NCI-H2081 treated with DMSO at 0.1 percent for 48 hours (cell line): ENCODE measurements at places on chromosomes 16 and 17.

DNA sequence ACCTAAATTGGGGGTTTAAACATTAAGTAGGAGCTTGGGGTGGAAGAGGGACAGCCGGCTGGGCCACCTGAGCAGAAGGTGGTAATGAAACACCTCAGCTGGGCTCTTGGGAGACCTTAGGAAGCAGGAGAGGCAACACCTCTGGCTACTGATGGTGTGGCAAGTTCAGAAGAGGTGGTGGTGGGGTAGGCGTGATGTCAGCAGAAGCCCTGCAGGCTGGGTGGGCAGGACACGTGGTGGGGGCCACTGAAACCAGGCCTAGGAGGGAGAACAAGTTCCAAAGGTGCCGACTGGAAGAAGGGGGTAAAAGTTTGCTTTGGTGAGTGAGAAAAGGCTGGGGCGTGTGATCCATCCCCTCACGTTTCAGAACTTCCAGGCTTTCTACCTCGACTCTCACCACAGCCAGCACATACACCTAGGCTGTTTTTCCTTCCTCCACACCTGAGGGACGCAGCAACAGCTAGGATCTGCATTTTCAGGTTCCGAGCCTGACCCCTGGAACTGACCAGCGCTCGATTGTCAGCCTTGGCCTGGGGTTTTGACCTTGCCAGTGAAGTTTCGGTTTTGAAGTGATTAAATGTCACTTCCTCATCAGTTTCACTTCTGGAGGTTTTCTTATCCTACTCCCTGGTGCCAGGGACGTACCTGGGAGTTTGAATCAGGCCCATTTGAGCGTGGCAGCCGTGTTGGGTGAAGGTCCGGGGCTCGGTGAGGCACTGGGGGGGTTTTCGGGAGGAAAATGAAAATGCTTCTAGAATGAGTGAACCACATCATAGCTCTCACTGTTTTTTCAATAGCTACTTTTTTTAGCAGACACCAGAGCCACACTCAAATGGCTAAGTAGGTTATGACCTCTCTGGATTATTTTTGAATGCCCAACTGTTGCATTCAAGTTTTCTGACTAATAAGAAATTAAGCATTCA lies 10.0 kb downstream of the SNN start:
- DNase-seq = no peak

- no peak for DNase-seq
Observed at GRCh38 chr17:7843257-7843535, 9.2 kb downstream of the KDM6B start.

DNA sequence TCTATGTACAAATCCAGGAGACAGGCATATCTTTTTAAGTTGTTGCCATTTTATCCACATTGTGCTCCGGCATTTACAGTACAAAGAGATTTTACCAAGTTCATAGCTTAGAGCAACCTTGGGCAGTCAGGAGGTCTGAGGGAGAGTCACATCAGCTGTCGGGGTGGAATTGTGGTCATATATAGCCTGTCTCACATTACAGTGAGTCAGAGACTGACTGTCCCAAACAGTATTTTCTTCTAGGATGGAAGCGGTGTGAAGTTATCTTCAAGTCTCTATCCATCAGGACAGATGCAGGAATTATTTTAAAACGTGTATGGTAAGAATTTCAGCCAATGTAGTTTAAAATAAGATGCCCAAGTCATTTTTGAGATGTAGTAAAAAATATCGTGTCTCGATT lies 53.0 kb downstream of the GPRC5B start:
- DNase-seq = no peak

DNA sequence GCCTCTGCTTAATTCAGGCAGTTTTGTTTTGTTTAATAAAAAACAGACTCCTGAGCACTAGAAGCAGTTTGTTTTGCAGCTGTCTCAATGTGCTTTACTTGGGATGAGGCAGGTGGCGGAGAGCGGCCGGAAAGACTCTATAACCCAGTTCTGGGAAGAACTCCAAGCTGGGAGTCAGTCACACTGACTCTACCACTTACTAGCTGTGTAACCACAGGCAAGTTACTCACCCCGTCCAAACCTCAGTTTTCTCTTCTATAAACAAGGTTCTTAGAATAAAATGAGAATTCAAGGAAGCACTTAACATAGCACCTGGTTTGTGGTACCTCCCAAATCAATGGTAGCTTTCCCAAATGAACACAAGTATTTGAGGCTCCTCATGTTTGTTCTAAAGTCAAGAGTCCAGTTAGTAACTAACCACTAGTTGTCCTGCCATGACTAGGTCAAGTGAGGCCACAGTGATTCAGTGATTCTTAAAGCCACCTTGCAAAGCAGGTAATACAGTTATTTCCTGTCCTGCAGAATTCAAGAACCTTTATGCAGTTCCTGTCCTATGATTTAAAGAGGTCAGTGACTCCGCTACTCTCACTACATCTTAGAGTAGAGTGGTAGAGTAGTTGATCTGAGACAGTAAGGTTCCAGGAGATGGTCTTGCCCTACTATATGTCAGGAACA lies 2.7 kb downstream of the TXNDC17 start:
- DNase-seq = no peak

DNA sequence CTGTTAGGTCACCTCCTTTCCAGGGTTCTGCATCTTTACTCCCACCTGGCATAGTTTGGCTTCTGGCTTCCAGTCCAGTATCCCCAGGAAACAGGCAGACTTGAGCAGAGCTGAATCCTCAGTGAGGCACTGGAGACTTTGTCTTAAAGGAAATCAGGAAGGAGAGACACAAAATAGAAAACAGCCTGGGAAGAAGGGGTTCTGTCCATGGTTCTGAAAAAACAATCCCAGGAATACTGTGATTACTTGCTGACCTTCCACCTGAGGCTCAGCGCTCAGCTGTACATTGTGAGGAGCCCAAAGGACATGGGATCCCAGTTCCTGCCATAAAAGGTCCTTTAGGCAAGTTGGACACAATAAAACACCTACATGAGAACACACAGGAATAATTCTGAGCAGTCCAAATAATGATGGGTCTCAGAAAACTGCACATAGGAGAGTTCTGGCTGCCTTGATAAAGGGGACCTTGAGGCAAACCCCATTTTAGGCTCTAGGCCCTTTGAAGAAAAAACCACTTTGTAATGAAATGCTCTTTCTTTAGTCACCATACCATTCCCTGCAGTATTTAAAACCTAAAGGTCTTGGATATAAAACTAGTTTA lies 81.4 kb upstream of the CRHR1 start:
- no peak for DNase-seq

- no peak for DNase-seq
Observed at GRCh38 chr16:84845496-84846002, 25.8 kb downstream of the CRISPLD2 start.

DNA sequence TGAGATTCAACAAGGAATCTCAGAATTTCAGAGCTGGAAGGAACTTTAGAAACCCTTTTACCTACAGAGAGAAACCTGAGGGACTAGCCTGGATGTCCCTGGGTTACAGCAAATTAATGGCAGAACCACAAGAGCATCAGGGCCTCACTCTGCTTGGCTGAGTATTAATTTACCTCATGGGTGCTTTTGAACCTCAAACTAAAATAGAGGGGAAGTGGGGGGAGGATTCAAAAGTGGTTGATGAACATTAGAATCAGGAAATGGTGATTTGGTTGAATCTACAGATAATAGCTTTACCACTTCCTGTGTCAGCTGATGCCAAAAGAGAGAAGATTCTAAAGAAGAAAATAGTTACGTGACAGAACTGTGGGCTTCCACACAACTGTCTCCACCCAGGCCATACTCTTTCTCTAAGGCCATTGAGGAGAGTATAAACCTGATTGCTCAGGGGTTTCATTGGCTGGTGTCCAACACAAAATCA lies 11.3 kb upstream of the SKAP1 start:
- no peak for DNase-seq

DNA sequence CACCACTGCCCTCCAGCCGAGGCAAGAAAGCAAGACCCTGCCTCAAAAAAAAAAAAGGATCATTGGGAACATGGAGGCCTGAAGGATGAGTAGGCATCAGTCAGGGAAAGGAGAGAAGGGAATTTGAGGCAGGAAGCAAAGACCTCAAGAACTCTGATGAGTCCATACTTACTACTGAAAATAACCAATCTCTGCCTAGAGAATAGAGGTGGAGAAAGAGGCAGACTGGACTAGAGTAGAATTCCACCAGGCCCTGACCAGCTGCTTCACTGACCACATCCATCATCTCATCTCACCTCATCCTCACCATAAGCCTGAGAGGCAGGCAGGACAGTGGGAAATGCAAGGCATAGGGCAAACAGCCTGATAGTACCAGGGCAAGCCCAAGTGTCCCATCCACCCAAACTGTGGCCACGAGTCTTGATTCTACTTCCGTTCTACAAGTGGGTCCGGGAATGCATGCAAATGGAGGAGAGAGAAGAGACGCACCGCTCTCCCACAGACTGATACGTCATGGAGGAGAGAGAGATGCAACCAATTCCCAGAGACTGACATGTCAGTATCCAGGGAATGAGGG lies 17.1 kb downstream of the ANKRD11 start:
- no peak for DNase-seq

- DNase-seq = no peak
Observed at GRCh38 chr17:31521632-31522283, 130.3 kb downstream of the RAB11FIP4 start.
